ENCODE measurements at places on chromosomes 1 and 21. TPM values are rescaled to one million over a fixed set of nuclear protein-coding genes. Genes with fewer than 3 reads are reported as not detected.

- DNase-seq: no peak
Measured at GRCh38 chr1:59143133-59143487, 153.8 kb upstream of the FGGY start.

DNA sequence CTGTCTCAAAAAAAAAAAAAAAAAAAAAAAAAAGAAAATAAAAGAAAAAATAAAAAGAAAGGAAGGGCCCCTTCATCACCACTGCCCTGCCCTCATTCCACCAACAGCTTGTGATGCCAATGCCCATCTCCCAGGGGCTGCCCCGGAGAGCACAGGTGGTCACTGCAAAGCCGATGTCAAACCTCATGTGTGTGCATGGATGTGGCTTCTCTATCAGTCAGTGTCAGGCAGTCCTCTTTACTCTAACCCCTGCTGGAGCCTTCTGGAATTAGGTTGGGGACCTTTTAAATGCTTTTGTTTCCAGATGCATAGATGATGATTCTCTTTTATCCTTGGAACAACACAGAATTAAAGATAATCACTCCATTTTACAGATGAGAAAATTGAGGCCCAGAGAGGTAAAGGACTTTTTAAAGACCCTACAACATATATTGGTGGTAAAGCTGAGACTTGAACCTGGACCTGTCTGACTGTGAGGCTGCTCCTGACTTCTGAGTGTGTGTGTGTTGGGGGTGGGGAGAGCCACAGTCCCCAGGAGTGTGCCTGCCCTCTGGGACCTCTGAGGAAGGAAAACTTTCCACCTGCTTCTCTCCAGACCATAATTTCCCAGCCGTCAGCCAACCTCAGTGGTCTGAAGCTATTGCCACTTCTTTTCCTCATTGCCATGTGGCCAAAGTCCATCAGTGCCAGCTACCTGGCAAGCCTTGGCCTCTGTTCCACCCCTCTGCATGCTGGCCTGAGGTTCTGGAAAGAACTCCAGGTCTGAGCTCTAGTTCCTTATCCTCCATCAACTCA, 3.0 kb upstream of the TMEM54 start:
- DNase-seq: no peak

DNA sequence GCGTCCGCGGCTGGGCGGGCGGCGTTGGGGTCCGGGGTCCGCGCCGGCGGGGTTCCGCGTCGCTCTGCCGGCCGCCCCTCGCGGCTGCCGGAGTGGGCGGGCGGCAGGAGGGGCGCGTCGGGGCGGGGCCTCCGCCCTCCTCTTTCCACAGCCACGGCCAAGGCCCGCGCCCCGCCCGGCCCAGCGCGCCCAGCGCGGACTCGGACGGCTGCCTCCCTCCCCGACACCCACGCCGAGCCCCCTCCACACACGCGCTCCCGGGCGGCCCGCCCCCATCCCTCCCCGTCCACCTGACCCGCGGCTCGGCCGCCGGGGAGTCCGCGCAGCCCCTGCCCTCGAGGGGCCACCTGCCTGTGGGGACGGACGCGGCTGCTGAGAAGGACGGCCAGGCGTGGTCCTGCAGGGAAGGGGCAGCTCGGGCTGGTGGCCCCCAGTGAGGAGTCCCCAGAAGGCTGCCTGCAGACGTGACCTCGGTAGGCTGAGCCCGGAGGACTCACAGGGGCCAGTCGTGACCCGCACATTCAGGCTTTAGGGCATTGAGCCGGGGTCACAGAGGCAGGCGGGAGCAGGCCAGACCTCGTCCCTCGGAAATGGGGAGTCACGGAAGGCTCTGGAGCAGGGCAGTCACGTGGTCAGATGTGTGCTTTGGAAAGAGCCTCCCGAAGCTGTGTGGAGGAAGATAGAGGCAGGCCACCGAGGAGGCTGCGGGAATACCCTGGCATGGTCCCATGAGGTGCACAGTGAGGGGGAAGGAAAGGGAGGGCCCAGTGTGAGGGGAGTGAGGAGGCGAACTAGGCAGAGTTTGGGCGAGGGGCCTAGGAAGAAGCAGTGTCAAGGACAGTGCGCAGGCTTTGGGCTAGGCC, at the start of gene COL8A2:
Gene COL8A2 (minus strand): TSS at position 94 of the 863 bp plus-strand sequence. CDS start 24,980 bp downstream, outside the sequence.
- no peak for DNase-seq

CD58 gene
- total RNA-seq: 2.7 TPM

C1orf94 gene
- total RNA-seq: not detected

DNA sequence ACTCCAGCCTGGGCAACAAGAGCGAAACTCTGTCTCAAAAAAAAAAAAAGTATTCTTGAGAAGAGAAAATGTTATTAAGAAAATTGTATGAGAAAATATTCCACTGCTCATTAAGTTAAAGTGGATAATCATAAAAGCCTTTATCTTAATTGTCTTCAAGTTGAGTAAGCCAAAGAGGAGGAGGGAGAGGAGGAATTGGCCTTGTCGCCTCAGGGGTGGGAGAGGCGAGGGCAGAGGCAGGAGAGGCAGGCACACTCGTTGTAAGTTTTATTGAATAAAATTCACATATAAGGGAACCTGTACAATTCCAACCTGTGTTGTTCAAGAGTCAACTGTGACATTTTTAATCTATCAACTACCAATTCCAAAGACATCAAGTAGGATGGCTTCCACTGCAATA, 820.3 kb downstream of the USP25 start:
- no peak for DNase-seq

DNA sequence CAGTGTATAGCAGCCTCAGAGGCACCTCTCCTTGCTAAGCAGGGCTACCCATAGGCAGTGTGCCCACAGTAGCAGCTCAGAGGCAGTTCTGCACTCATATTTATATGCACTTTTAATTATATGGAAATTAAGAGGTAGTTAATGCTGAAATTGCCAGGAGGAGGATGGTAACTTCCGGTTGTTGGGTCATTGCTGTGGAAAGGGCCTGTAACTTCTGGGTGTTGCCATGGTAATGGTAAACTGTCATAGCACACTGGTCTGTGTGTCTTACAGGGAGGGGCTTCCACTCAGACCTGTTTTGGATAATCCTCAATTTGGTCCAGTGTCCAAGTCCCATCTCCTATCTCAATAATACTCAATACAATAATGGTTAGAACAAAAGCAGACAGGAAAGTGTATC, 7.6 kb downstream of the CFH start:
- no peak for DNase-seq

RUNX1 gene
- 4.3 TPM for total RNA-seq

GRCh38 chr1:156021093-156021428, 310 bp upstream of the SSR2 start:
- DNase-seq: no peak

GRCh38 chr1:214213136-214213535, 67.8 kb upstream of the SMYD2 start:
- DNase-seq: no peak

UTS2 gene
- not detected for total RNA-seq

OLFML2B gene
- 0.48 TPM for total RNA-seq

RGS1 gene
- 3.1 TPM for total RNA-seq

NEGR1 gene
- 0.20 TPM for total RNA-seq

S100A1 gene
- total RNA-seq: 1.7 TPM

- no peak for DNase-seq
Measured at GRCh38 chr1:215421744-215422143, 145.4 kb upstream of the KCTD3 start.

GRCh38 chr1:203425663-203425975, 50.0 kb upstream of the PRELP start:
- no peak for DNase-seq

MYCL gene
- 14.7 TPM for total RNA-seq

GRCh38 chr1:226946285-226946684, 6.2 kb downstream of the COQ8A start:
- peak; percentile 46 for DNase-seq

- peak; percentile 53 for DNase-seq
Measured at GRCh38 chr1:44616991-44617702, 57.1 kb downstream of the TMEM53 start.

DNA sequence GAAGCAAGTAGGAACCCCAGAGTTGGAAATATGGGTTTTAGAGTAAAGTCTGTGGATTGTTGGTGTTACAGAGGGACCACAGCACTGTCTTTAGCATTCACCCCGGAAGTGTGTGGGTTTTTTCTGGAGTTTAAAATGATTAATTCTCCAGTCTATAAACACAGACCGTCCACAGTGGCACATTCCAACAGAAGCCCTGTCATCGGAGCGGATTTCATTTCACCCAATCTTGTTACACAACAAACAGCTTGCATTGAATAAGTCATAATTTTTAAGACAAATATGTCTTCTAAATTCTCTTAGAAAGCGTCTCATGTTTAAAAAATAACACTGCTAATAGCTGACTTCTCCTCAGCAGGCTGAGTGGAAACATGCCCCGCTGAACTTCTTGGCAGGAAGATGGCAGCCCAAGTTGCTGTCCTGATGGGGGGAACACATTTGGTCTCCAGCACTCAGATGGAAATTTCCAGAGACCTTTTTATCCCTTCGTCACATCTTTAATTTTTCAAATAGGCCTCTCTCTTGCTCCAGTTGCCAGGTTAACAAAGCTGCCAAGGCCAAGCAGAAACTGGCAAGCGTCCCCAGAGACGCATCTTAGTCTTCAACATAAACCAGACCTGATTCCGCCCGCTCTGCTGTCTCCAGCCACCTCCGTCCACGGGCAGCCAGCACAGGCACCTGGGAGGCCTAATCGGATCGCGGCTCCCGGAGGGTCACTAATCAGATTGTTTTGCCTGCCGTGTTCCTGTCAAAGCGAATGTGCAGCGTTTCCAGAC, 28.8 kb upstream of the SLC19A1 start:
- DNase-seq: no peak

DNA sequence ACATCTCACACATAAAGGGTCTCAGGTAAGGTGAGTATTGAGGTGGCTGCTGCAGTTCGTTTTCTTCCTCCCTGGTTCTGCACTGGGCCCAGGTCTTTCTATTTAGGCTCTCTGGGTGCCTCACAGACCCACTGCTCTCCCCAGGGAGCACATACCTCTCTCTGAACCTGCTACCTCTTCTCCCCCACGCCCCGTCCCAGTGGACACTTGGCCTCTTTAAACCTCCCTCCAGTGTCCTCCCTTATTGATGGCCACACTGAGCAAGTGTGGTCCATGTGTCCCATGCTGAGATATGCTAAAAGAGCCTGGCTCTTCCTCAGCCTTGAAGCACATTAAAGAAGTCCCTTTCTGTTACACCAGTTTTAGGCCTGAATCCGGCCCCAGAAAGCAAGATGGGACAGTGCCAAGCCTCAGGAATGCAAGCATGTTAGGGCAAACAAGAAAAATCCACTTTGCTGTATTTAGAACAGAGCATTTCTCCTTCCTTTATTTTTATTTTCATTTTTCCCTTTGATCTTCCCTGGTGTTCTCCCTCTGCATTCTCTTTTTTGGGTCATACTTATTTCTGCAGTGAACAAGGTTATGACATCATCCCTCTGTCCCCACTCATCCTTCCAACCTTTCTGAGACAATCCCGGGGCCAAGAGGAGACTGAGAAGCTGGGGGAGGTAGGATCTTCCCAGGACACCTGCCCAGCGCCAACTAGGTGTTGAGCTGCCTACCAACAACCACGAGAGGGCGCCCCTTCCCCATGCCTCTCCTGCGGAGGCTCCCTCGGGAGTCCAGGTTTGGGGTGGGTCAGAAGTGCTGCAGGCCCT, 5.0 kb upstream of the CHI3L2 start:
- DNase-seq: peak; percentile 75

DNA sequence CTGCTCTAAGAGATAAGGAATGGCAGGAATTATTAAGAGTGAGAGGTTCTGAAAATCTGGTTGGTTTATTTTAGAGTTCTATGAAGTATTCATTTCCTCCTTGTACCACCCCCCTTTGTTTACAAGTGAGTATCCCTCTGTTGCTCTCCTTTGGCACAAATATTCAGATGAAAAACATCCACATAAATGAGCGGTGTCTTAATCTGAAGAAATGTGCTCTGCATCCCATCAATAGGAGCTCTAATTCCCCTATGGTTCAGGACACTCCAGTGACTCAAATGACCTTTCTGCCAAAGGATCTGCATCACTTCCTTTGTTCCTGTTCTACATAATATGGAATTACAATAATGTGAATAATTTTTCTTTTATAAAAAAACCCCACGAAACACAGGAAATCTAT, 16.6 kb downstream of the DDAH1 start:
- no peak for DNase-seq

GRCh38 chr1:34762474-34763141, 3.1 kb downstream of the GJB4 start:
- no peak for DNase-seq

DNA sequence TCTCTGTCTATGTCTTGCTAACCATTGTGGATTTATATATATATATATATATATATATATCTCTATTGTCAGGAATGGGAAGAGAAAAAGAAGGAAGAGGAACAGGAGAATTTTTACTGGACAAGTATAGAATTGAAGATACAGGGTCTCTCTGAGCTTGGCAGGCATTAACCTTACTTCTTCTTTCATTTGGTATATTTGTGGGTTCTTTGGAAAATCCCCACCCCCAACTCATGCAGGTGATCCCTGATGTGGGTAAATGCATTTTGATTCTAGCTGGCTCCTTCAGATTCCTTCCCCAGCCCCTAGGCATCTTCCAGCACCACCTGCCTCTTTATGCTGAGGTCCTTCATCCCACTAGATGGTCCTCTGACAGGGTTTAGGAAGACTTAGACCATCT, 78.8 kb upstream of the TRABD2B start:
- DNase-seq: no peak

IGSF9 gene
- total RNA-seq: 17.0 TPM

DNA sequence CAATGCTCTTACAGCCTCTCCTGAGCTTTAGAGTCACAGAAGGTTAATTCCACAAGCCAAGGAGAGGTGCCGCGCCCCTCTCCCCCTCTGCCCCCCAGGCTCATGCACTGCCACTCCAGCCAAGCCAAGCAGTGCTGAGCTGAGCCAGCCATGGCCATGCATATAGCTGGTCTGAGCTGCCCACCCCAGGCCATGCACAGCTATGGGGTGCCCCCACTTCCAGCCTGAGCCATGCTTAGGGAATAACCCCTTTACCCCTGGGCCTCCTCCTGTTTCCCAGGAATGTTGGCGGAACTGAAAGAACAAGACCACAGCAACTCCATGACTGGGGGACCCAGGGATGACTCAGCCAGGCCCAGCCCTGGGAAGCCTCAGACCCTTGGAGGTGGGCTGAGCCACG, 34.0 kb upstream of the MAGOH start:
- no peak for DNase-seq

- no peak for DNase-seq
Measured at GRCh38 chr1:116203181-116203723, 92.1 kb downstream of the MAB21L3 start.

DNA sequence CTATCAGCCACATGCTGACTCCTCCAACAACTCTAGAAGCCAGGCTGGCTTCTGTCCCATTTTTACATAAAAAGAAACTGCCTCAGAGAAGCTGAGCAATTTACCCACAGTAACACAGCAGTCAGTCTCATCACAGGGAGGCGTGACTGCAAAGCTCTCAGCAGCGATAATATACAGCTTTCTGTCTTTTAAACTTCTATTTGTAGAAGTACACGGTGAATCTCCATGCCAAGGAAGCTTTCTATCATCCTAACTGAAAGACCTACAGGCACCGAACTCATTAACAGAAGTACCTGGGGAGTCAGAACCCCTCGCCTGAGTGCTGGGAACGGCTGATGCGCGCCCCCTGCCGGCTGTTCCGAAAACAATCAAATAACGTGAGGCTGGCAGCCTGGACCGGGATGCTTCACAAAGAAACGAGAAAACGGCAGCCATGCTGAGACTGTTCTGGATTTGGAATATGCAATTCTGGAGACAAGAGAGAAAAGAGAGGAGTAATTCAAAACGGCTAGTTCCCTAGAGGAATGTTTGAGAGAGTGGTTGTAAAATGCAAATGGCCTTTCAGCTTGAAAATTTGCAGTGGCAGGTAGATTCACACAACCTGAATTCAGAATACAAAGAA, 43.5 kb upstream of the RAB4A start:
- DNase-seq: peak; percentile 87
